Left ventricle myocardium superior (tissue), 1 donor: ENCODE measurements at places on chromosomes 11 and 22. TPM values are rescaled to one million over a fixed set of nuclear protein-coding genes. Genes with fewer than 3 reads are reported as not detected.

The PKNOX2 gene
- total RNA-seq, result 7.6 TPM

The SHANK3 gene
- 22.9 TPM for total RNA-seq

DNA sequence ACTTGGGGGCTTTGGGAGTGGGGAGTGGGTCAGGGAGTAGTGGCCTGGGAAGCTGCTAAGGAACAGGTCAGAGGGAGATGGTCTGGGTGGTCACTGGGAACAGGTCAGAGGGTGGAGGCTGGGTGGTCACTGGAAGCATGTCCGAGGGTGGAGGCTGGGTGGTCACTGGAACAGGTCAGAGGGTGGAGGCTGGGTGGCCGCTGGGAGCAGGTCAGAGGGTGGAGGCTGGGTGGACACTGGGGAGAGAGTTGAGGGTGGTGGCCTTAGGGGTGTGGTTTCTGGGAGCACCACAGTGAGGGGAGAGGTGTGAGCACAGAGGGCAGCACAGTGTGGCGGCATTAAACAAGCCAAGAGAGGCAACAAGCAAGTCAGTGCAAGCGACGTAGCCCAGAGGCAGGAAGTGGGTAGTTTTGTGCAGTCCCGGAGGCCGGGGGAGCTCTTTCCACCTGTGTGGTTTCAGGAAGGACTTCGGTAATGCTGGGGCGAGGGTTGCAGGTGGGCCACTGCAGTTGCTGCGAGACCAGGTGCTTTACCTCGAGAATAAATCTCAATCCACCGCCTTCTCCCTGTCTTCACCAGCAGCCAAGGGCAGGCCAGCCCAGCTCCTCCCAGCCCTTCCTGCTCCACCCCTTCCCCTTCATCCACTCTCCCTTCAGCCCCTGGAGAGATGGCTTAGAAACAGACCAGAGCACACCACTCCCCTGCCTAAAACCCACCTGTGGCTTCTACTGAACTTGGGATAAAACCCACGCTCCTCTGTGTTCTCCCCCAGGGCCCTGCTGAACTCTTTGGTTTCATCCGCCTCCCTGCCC, 3.2 kb upstream of the CACNA1I start:
- DNase-seq, result no peak

- peak; percentile 78 for DNase-seq
Observed at GRCh38 chr22:27801616-27802345, at the start of gene MN1. Gene MN1 (minus strand): TSS chr22:27801756. CDS start chr22:27800543, 1,213 bp downstream.

DNA sequence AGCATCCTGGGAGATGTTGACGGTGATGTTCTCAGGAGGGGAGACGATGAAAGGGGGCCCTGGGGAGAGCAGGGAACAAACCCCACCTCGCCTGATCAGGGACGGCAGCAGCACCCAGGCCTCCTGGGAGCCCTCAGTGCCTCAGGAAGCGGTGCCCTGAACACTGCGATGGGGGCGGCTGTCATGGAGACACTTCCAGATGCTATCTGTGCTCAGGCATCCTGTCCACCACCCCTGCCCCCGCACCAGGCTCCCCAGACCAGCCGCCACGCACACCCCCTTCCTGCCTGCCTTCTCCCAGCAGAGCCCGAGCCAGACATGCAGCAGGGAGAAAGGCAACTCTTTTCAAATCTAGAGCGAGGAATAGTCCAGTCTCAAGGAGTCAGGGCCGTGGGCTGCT, 20.6 kb downstream of the IGSF9B start:
- no peak for DNase-seq

The MYEOV gene
- total RNA-seq, result not detected

DNA sequence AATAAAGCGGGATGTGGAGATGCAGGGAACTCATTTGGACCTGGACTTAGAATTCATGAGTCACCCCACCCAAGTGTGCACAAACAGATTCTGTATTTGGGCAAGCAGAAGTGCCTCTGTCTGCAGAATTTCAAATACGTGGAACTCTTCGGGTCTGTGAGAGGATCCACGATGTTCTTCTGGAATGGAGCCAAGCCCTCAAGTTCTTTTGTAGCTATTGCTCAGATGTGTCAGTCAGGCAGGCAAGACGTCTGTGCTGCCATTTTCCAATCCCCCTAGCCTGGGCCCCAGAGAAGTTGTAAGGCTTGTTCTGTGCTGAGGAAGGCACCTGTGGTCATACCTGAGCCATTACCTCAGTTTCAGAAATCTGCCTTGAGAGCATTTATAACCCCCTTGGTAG, 132.8 kb upstream of the RASSF10 start:
- no peak for DNase-seq

The GRIA4 gene
- total RNA-seq, result not detected

GRCh38 chr11:113528982-113529381, 53.8 kb upstream of the DRD2 start:
- no peak for DNase-seq

DNA sequence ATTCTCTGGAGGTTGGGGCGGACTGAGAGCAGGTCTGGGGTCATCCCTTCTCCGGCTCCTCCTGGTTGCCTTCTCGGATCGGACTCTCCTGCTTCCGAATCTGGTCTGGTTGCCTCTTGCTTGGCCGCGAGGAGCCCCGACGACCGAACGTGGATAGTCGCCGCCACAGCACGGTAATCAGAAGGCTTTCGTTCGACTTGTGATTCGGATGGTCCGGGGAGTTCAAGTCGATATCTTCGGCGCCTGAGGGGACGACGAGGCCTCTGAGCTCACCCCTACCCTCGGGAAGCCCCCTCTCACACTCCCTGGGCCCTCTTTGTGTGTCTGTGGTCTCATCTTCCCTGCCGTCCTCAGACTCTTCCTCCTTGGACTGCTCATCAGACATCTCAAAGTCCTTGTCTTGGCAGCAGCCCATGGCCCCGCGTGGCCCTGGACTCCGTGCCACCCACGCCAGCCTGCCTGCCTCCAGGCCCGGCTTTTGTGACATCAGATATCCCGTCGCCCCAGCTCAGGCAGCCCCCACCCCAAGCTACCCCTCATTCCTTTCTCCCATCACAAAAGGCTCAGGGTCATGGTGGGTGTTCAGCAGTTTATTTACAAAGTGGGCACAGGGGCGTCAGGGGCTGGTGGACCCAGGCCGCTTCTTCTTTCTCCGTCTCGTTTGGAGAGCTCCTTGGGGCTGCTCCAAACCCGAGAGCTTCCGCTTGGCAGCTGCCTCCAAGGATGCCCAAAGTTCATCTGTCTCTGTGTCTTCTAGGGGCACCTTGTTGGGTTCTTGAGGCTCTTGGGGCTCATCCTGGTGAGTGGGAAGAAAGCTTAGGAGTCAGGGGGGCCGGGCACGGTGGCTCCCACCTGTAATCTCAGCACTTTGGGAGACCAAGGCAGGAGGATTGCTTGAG, at the start of gene TEX54:
TEX54 (minus strand) TSS at position 506 of the 899 bp plus-strand sequence.
- peak; percentile 48 for DNase-seq

GRCh38 chr11:6419009-6419631, at the start of gene APBB1:
Gene APBB1 (minus strand): TSS chr11:6419094. CDS start chr11:6411347, 7,747 bp downstream.
- peak; percentile 87 for DNase-seq
